ENCODE measurements at places on chromosomes 16 and 17.

DNA sequence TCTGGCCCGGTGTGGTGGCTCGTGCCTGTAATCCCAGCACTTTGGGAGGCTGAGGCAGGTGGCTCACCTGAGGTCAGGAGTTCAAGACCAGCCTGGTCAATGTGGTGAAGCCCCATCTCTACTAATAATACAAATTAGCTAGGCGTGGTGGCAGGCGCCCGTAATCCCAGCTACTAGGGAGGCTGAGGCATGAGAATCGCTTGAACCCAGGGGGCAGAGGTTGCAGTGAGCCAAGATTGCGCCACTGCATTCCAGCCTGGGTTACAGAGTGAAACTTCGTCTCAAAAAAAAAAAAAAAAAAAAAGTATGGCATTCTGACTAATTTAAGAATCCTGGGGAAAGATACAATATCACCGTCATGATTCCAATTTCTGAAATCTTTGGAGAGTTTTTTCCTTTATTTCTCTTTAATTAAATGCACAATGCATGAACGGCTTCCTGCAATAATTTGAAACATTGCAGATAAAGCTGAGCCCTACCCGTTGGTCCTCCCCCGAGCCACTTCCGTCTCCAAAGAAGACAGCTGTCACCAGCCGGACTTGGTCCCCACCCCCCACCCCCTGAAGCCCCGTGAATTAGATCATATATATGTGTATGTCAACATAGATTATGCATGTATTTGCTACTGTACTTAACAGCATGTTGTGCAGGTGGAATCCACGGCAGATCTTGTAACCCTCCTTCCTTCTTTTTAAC is 142.6 kb upstream of the PLCG2 start:
- no peak for DNase-seq

- no peak for DNase-seq
Measured at GRCh38 chr16:19130852-19131824, 17.4 kb downstream of the ITPRIPL2 start.

GRCh38 chr16:4475880-4476788 is at the start of gene HMOX2:
Gene HMOX2 (plus strand): TSS chr16:4476398. CDS start chr16:4505525, 29,127 bp downstream.
- DNase-seq, result peak; percentile 95

DNA sequence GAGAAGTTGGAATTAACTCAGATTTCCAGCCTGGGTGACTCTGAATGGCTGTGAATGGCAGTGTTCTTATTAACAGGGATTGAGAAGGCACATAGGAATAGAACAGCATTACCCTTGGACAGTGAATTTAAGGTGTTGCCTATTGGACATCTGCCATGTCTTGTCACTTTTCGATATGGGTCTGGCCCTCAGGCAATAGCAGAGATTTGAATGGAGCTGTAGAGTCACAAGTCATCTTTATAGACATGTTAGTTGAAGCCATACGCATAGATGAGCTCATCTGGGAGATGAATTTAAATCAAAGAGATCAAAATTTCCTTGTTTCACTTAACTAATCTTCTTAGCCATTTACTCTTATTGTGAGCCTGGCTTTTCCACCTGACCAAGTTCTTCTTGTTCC is 14.9 kb upstream of the DHRS11 start:
- no peak for DNase-seq

- no peak for DNase-seq
Measured at GRCh38 chr16:84453061-84453752, 51.3 kb downstream of the MEAK7 start.

DNA sequence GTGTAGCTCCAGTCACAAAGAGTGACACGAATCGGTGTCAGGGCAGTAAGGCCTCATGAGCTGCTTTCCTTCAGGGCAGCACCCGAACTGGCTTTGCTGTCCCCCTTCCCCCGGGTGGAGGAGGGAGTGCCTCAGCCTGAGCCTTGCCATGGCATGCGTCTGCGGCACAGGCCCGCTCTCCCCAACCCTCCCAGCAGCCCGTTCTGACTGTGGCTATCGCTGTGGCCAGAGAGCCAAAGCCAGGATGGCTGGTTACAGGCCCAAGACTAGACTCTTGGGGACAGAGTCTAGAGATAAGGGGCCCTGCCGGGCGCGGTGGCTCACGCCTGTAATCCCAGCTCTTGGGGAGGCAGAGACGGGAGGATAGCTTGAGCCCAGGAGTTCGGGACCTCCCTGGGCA is 25.9 kb downstream of the CLUH start:
- no peak for DNase-seq

DNA sequence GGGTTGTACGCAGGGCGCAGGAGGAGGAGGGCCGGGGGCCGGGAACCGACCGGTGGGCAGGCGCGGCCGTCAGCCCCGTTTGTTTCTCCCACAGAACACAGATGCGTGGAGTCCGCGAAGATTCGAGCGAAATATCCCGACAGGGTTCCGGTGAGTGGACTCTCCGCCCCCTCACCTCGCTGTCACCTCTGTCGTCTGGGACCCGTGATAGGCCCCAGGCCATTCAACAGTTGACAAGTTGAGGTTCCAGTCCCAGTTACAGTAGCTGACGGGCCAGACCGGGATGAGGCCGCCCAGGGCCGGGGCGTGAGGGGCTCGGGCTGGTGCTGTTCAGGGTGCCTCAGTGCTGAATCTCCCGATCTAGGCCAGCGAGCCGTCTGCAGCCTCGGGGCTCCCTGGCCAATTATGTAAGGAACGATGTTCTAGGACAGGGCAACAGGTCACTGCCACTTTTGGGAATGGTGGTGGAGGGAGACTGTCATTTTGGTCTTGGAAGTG is 628 bp downstream of the GABARAPL2 start:
- DNase-seq, result peak; percentile 22

DNA sequence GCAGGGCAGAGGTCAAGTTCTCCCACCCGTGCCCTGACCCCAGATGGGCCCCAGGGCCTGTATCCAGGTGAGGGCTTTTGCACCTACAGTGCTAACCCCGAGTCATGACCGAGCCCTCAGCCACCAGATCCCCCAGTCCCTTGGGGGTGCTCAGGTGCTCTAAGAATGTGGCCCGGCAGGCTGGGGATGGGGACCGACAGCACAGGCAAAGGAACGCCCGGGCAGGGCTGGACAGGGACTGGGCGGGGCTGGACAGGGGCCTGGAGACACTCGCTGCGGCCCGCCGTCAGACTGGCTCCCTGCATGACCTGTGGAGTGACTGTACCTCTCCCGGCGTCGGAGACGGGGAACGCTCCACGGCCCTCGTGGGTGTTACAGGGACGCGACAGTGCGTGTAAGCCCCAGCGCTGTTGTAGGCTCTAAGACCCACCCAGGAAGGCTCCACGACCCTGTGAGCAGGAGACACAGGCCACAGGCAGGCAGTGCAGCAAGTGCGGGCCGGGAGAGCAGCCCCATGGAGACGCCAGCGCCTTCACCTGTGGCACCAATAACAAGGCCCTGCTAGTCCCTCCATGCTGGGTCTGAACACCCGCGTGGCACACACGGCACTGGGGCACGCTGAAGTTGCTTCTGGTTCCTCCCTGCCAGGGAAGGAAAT is 38.8 kb downstream of the CBFA2T3 start:
- DNase-seq, result no peak

GRCh38 chr16:54456291-54456690 is 169.7 kb upstream of the IRX3 start:
- no peak for DNase-seq

DNA sequence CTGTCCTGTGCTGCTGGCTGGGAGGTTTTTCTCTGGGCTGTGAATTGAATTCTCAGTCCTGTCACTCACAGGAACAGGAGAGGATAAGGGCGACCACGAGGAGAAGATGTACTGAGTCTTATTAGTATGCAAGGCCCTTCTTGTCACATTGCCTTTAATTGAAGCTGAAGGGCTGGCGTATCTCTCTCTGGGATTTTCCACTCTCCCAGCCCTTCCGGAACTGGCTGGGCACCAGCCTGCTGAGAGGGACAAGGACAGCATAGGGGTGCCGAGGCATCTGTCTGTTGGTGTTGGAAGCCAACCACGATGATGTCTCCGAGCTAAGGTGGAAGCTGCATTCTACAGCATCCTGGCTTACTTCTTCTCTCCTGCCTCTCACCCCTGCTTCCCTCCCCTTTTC is 33.2 kb downstream of the GPRC5B start:
- no peak for DNase-seq

- DNase-seq, result no peak
Measured at GRCh38 chr17:17491031-17491471, 5.1 kb downstream of the RASD1 start.

- peak; percentile 90 for DNase-seq
Measured at GRCh38 chr17:41786227-41787020, at the start of gene JUP. Gene JUP (minus strand): TSS chr17:41786711. CDS start chr17:41771854, 14,857 bp downstream.

DNA sequence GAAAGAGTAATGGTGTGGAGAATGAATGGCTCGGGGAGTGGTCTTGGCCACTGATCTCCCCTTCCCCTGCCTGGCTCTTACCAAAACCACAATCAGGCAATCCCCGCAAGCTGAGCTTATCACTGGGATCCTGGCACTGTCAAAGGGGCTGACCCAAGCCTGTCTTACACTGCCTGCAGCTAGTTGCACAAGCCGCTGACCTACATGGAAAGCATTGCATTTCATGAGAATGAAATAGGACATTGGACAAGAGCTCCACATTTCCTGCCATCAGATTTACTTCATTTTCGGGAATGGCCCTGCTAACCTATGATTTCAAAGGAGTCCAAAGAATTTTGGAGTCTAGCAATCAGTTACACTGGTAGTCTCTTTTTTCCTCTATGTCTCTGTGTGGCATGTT is 146.4 kb downstream of the PCTP start:
- DNase-seq, result no peak

- peak; percentile 9 for DNase-seq
Measured at GRCh38 chr16:14301169-14302030, 230.3 kb downstream of the MRTFB start.

GRCh38 chr17:53032861-53033271 is 789.9 kb upstream of the KIF2B start:
- DNase-seq, result no peak

DNA sequence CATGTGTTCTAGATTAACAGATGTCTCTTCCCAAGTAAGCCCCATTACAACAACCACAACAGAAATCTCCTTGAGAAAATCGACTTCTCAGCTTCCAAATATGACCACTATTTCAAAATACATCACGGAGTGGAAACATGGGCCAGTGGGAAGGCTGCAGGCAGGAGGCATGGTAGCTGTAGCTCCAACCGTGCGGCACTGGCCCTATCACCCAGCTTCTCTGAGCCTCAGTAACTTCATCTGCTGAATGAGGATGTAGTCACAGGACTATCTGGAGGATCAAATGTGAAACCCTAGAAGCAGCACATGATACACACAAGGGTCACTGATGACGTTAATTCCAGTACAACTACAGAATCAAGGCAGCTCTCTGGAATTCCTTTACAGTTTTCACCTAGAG is 112.2 kb downstream of the VPS53 start:
- DNase-seq, result no peak

- peak; percentile 25 for DNase-seq
Measured at GRCh38 chr17:37570527-37571093, 38.6 kb downstream of the SYNRG start.

DNA sequence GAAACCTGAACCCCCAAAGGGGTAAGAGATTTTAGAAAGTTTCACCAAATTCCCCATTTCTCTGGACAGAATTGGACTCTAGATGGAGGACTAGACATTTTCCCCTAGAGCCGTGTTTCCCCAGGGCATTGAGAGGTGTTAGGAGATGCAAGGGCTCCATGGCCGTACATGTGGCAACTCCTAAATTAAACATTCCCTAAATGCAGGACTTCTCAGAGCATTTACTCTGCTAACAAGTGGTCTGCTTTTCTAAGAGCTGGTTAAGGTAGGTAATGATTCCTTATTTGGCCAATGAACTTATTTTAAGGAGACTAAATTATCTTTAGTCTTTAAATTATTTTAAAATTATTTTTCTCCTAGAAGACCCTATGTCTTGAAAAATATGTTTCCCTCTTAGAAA is 200.9 kb downstream of the MSI2 start:
- no peak for DNase-seq

- DNase-seq, result no peak
Measured at GRCh38 chr16:3912373-3912772, 31.9 kb upstream of the CREBBP start.

DNA sequence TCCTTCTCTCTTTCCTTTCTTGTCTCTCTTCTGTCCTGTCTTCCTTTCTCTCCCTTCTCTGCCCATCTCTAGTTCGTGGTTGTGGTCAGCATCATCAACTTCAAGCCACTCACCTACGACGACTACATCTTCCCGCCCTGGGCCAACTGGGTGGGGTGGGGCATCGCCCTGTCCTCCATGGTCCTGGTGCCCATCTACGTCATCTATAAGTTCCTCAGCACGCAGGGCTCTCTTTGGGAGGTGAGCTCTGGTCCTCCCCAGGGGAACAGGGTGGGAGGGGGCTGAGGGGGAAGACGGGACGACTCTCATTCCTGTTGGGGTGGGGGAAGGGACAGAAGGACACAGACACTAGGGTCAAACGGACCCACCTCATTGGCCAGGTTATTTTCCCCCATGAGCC is 44.3 kb downstream of the SLC6A2 start:
- no peak for DNase-seq
